Mesothelial cell of epicardium (in vitro differentiated cells): ENCODE measurements at places on chromosomes 13 and 19. TPM values are rescaled to one million over a fixed set of nuclear protein-coding genes. Genes with fewer than 3 reads are reported as not detected.

Gene ZNF582
- 5.1 to 5.6 TPM (median 5.1 TPM) in 3 replicates for total RNA-seq

Gene FFAR2
- not detected in 3 replicates for total RNA-seq

Gene FGF22
- 0.25 to 0.38 TPM in 2 of 3 replicates, not detected in the other for total RNA-seq

Gene LRG1
- total RNA-seq: 0.16 TPM in 3 replicates

Gene FREM2
- 82.9 to 83.5 TPM (median 83.1 TPM) in 3 replicates for total RNA-seq

Gene CALR3
- not detected in 3 replicates for total RNA-seq

DNA sequence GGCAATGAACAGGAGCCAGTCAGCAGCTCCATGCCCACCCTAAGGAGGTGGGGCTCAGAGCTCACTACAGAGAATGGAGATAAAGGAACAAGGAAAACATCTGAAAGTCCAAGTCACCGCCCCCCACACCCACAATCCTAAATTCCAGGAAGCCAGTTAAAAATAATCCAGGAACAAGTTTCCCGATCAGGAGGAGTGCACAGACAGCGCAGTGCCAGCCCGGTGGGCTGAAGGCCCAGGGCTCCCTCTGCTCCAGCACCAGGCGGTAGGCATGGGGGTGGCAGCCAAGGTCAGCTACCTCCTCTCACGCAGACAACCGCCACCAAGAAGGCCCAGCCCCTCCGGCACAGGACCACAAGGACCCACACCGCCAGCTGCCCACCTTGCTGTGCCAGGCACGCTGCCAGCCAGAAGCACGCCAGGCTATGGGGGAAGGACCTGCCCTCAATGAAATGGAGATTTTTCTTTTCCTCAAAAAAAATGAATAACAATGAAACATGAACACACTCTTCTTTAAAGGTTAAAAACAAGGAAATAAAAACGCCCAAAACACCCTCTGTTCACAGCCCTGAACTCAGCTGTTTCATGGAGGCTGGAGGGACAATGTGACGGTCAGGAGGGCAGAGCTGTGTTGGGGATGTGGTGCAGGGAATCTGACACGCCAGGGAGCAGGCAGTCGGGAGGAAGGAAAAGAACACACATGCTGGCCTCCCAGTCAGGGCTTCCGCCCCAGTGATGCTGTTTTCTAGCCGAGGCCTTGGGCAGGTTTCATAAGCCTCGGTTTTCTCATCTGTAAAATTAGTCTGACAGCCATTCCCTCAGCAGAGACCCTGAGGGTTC, 11.0 kb downstream of the STK24 start:
- no peak for DNase-seq

DNA sequence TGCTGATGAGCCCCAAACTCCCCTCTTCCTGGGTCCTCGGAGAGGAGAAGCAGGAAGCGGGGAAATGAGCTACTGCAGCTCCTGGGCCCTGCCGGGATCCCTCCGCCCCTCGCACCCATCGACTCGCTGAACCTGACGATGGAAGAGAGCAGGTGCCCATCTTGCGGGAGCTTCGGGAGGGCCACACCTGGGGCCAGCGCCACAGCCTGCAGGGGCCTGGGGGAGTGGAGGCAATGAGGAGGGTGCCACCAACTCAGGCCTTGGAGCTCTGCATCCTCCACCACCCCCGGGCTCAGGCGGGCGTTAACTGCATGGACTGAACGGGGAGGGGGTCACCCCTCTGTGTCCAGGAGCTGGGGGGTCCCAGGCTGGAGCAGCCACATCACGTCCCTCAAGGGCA, 8.3 kb downstream of the TCF3 start:
- DNase-seq: no peak

DNA sequence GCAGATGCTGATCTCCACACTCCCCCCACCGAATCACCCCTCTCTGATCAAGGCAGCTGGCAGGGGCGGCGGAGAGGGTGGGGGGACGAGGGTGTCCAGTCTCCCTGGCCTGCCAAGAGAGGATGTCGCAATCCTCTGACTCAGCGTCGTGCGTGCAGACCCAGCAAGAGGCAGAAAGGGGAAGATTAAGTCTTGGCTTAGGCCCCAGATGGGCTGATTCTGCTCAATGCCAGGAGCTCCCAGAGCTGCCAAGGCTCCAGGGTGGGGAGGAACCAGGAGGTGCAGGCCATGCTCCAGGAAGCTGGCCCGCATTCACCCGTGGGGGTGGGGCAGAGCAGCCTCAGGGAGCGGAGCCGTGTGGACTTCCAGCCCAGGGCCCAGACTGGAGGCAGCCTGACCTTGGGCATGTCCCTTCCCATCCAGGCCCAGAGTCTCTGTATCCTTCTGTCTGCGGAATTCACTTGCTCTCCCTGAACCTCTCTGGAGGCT, 6.6 kb upstream of the BCL3 start:
- DNase-seq: no peak

DNA sequence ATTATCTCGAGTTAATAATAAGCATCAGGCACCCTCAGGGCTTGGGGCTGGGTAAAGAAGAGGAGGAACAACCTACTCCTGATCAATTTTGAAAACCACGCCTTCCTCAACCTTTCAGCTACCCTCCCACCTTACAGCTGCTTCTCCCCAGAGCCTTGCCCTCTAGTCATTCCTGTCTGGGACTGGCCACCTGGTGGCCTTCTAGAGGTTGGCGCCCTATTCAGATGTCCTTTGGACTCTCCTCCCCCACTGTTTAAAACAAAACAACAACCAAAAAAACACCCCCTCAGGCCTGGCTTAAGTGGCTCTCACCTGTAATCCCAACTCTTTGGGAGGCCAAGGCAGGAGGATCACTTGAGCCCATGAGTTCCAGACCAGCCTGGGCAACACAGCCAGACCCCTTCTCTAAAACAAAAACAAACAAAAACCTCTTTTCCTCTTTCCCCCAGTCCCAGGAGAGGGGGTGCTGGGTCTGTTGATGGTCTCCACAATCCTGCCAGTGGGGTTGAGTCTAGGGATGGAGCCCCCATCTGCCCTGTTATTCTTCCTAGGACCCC, 62.3 kb downstream of the CCDC70 start:
- DNase-seq: no peak

GRCh38 chr19:6736169-6736916, 1.0 kb downstream of the GPR108 start:
- peak; percentile 73 for DNase-seq
